ENCODE measurements at places on chromosomes 2 and 18. TPM values are rescaled to one million over a fixed set of nuclear protein-coding genes. Genes with fewer than 3 reads are reported as not detected.

PSMA8 gene
- polyA plus RNA-seq: not detected

DNA sequence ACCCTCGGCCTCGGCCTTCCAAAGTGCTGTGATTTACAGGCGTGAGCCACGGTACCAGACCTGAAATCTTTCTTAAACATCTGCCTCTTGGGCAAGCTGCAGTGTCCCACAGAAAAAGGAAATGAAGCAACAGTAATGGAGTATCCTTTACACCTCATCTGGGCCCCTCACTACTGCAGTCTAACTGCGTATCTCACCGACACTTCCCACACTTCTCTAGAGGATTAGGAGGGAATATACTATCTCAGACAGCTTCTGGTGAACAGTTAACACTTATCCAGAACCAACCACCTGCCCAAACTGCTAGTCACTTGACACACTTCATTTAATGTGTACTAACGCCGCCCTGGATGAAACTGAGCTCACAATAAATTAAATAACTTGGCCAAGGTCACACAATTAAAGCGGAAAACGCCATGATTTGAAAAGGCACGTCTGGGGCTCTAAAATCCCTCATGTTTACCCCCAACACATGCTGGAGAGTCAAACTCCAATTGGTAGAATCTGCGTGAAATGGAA, 993 bp downstream of the COX7A2L start:
- DNase-seq: no peak

DNA sequence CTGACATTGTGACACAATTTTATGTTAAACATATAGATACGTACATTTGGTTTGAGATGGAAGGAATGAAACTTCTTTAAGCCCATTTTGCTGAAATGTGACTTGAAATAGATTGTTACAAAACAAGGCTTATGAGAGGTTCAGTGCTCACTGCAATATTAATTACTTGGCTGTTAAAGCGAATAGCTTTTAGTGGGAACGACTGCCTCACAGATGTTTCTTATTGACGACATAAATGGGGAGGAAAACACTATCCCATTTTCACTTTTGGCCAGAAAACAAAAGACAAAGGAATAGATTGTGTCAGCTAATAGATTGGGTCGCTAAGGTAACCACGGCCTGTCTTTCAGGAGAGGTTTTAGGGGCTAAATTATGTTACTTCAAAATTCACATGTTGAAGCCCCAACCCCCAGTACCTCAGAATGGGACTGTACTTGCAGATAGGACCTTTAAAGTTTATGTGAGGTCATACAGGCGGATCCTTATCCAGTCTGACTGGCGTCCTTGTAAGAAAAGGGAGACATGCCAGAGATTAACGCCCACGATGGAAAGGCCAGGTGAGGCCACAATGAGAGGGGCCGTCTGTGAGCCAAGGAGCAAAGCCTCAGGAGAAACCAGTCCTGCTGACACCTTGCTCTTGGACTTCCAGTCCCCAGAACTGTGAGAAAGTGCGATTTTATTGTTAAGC, 10.8 kb downstream of the INPP1 start:
- DNase-seq: no peak

RFX8 gene
- polyA plus RNA-seq: not detected

GRCh38 chr2:2108756-2109155, 222.3 kb downstream of the MYT1L start:
- no peak for DNase-seq

DNA sequence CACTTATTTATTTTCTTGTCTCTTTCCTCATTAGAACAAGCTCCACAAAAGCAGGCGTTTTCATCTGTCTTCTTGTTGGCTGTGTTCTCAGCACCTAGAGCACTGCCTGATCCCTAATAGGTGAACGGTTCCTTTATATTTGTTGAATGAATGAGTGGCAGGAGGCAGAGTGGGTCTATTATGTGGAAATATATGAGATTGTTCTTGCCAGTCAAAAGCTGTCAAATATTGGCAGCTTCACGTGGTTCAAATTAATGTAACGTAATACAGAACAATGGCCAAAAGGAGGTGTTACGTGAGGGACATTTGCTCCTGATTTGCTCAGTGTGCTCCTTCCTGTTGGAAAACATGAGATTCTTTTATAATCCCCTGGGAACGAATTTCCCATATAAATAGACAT, 8.5 kb upstream of the ARHGAP25 start:
- no peak for DNase-seq

RBMS1 gene
- 0.17 TPM for polyA plus RNA-seq

DNA sequence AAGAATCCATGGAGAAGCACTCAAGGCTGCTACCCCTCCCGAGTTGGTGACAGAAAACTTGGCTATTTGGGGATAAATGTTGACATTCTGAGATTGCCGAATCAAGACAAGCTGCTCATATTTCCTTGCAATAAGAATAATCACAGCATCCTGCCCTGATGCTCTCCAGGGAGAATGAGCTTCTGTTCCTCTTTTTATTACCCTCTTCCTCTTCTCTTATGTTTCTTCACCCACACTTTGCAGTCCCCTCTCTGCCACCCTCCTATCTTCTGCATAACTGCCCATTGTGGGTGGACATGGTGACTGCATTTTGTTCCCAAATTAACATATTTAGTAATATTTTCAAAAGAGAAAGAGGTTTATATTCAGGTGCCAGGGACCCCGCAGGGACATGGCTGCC, 11.9 kb upstream of the MSGN1 start:
- no peak for DNase-seq

DNA sequence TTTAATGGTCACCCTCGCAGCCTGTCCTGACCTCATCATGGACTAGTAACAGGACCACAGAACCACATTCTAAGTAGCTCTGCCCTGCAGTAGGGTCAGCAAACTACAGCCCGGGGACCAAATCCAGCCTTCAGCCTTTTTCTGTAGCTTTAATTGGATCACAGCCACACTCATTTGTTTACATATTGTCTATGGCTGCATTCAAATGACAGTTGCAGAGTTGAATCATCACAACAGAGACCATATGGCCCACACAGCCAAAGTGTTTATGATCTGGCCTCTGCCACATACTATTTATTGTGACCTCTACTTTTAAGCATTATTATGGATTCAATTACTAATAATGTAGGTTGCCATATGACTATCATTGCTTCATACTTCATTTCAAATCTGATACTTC, 47.7 kb downstream of the MAP3K19 start:
- DNase-seq: no peak
